T-helper 17 cell (primary cell): ENCODE measurements at places on chromosomes 2 and 18. TPM values are rescaled to one million over a fixed set of nuclear protein-coding genes. Genes with fewer than 3 reads are reported as not detected.
A peak's percentile ranks its signal among the peaks of the same experiment; 100 is the strongest.

DNA sequence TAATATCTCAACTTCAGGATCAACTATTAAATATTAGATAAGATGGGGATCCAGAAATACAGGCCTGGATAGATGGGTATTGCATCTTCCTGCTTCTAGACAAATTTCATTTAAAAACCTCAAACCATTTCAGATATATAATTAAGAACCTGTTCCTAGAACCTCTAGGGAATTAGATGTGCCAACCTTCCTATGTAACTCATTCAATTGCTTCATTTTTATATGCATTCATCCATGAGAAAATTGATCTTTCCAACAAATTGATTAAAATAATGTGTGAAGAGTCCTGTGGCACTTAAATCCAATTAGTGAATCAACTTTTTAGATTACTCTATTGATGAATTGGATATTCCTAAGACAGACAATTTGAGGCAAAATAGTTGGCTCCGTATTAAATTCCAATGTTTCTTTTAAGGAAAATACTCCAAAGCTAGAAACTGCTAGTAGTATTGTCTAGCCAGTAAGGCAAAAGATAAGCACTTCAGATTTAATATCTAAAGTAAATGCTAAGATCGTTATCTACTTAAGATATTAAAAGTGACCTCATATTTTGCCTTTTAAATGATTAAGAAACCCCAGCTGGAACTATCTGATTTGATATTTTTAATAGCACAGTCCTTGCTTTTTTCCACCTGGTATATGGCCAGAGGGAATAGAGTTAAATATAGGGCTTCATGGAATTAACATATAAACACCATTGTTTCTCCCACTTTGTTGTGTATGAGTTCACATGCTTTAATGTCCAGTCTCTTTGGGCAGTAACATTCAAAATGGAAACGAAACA is 35.8 kb downstream of the DARS1 start:
- peaks cover 8% of the 10 kb centered on the region for H3K36me3 ChIP-seq
- no peak for DNase-seq
- no peak overlapping the region for H3K4me3 ChIP-seq

ERFE gene
- total RNA-seq = not detected

GRCh38 chr2:158994920-158995676 is 26.7 kb downstream of the TANC1 start:
- DNase-seq = no peak
- peaks cover 10% of the 10 kb centered on the region for H3K4me1 ChIP-seq
- peaks cover 11% of the 10 kb centered on the region for H3K27me3 ChIP-seq
- peaks cover 2% of the 10 kb centered on the region for H3K36me3 ChIP-seq
- H3K4me3 ChIP-seq = no peak overlapping the region

NT5DC4 gene
- not detected for total RNA-seq

DNA sequence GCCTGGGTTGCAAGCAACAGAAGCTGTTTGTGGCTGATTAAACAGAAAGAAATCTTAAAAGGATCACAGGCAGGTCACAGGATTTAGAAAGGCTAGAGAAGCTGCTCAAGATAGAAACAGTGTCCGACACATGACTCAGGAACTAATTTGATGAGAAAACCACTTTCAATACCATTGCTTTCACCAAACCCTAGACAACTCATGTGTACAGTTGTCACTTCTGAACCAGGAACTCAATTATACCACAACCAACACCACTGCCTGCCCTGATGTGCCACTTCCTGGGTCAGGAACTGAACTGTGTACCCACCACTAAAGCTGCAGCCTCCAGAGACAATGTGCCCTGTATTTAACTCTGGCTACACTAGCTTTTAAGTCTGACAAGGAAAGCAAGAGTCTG is 56.0 kb downstream of the TMEM247 start:
- H3K27me3 ChIP-seq = no peaks in the 10 kb centered on the region
- peak overlapping the region; percentile 31 for H3K4me3 ChIP-seq
- H3K27ac ChIP-seq = peak overlapping the region; percentile 49
- DNase-seq = no peak
- H3K36me3 ChIP-seq = peaks cover 2% of the 10 kb centered on the region
- peaks cover 32% of the 10 kb centered on the region for H3K4me1 ChIP-seq

STRADB gene
- total RNA-seq = 8.3 TPM

- H3K27me3 ChIP-seq = no peaks in the 10 kb centered on the region
- no peak overlapping the region for H3K4me3 ChIP-seq
- H3K27ac ChIP-seq = no peak overlapping the region
- H3K36me3 ChIP-seq = no peaks in the 10 kb centered on the region
- DNase-seq = no peak
Observed at GRCh38 chr2:45843136-45843535, 191.7 kb downstream of the PRKCE start.

METTL21A gene
- total RNA-seq = 6.9 TPM

DNA sequence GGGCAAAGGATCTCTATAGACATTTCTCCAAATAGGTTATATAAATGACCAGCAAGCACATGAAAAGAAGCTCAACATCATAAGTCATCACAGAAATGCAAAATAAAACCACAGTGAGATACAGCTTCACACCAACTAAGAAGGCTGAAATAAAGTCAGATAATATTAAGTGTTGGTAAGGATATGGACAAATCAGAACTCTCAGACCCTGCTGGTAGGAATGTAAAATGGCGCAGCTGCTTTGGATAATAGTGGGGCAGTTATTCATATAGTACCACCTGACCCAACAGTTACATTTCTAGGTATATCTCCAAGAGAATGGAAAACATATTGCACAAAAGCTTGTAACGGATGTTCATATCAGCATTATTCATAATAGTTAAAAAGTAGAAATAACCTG is 14.0 kb downstream of the EPB41L5 start:
- H3K36me3 ChIP-seq = peaks cover 5% of the 10 kb centered on the region
- H3K27me3 ChIP-seq = no peaks in the 10 kb centered on the region
- DNase-seq = no peak
- no peak overlapping the region for H3K4me3 ChIP-seq
- H3K27ac ChIP-seq = no peak overlapping the region

DNA sequence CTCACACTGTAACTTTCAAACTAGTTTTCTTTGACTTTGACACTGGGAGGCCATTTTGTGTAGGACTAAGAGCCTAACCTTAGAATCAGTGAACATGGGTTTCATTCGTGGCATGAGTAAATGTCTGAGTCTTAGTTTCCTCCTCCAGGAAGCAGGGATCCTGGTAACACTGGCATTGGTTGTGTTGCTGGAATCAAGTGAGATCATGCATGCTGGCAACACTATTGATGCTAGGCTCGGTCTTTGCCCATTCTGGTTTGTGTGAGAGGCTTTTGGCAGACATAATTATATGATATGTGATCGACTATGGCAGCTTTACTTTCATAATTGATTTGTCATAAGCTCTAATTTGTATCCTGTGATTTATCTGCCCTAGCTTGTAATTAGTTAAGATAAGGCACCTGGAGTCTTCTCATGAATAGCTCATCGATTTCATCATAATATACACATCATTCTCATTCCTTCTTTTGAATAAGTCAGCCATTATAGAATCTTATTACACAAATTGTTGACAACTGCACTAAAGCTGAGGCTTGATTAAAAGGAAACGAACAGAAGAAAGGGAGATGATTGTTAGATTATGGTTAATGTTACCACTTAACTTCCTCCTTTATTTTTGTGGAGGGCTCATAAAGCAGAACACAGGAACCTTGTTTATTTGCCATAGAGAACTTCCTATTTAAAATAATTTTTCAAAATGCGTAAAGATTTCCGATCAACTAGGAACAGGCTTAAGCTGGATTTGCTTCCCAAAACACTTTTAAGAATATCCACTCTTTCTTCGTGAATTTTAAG is 12.6 kb downstream of the PPP1R1C start:
- H3K4me3 ChIP-seq = no peak overlapping the region
- H3K4me1 ChIP-seq = peaks cover 7% of the 10 kb centered on the region
- H3K27me3 ChIP-seq = peaks cover 5% of the 10 kb centered on the region
- no peaks in the 10 kb centered on the region for H3K36me3 ChIP-seq

GRB14 gene
- not detected for total RNA-seq

- H3K27me3 ChIP-seq = peaks cover 64% of the 10 kb centered on the region
- no peak overlapping the region for H3K4me3 ChIP-seq
- no peaks in the 10 kb centered on the region for H3K36me3 ChIP-seq
- H3K4me1 ChIP-seq = no peaks in the 10 kb centered on the region
- DNase-seq = no peak
Observed at GRCh38 chr2:177030451-177031105, 182.0 kb upstream of the HNRNPA3 start.

DNA sequence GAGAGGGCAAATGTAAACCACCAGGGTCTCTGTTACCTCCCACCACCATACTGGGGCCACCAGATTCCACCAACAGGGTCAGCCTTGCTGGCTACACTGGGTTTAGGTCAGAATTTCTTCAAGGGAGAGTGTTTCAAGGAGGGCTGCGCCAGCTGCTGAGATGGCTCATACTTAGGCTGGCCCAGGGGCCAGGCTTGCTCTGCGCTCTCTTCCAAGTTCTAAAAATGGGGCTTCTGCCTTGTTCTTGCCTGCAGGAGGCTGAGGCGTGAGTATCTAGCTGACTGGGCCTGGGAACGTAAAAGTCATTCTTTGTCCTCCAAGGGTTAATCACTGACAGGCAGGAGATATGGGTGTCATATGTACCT is 28.1 kb downstream of the MRPL33 start:
- no peak overlapping the region for H3K27ac ChIP-seq
- peaks cover 3% of the 10 kb centered on the region for H3K4me1 ChIP-seq
- no peak overlapping the region for H3K4me3 ChIP-seq
- no peak for DNase-seq
- peaks cover 3% of the 10 kb centered on the region for H3K36me3 ChIP-seq

PRR30 gene
- not detected for total RNA-seq

- DNase-seq = no peak
- H3K27me3 ChIP-seq = peaks cover 36% of the 10 kb centered on the region
Observed at GRCh38 chr2:226488034-226488433, 311.6 kb downstream of the IRS1 start.

DNA sequence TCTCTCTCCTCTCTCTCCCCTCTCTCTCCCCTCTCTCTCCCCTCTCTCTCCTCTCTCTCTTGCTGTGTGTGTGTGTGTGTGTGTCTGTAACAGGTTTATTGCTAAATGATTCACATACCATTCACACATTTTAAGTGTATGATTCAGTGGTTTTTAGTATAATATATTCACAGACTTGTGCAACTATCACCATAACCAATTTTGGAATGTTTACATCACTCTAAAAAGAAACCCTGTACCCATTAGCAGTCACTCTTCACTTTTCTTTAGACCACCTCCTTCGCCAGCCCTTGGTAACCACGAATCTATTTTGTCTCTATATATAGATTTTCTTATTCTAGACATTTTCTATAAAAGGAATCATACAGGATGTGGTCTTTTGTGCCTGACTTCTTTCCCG is 11.4 kb downstream of the THNSL2 start:
- H3K27me3 ChIP-seq = peaks cover 8% of the 10 kb centered on the region
- H3K4me1 ChIP-seq = peaks cover 6% of the 10 kb centered on the region
- no peak for DNase-seq
- H3K4me3 ChIP-seq = no peak overlapping the region
- H3K36me3 ChIP-seq = no peaks in the 10 kb centered on the region

GALNT1 gene
- total RNA-seq = 28.3 TPM

DNA sequence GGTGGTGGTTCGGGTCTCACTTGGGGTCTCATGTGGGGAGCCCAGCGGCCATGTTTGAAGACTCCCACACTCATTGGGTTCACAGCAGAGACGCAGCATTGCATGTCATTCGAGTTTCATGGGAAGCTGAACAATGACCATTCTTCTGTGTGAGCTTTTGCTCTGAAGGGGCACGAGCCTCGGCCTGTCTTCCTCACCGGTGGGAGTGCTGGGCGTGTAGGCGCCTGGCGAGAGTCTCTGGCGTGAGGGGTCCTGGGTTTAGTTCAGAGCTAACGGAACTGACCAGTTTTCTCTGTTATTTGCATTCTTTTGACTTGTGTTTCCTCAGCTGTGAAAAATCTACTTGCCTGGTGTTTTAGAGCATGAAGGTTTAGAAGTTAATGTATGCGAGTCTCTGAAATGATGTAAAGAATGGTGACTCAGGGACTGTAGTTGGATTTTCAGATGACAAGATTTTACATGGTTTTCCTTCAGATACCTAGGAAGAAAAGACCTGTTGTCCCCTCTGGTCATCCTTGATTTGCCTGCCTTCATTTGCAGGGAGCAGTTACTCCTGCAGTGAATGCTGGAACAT is 98.1 kb downstream of the ARMC9 start:
- no peak overlapping the region for H3K4me3 ChIP-seq
- no peak overlapping the region for H3K27ac ChIP-seq
- H3K36me3 ChIP-seq = no peaks in the 10 kb centered on the region
- peaks cover 39% of the 10 kb centered on the region for H3K27me3 ChIP-seq

ZNF638 gene
- total RNA-seq = 93.7 TPM

SPEG gene
- 8.4 TPM for total RNA-seq

- H3K4me1 ChIP-seq = peaks cover 5% of the 10 kb centered on the region
- no peak overlapping the region for H3K27ac ChIP-seq
- peaks cover 11% of the 10 kb centered on the region for H3K27me3 ChIP-seq
- no peak overlapping the region for H3K4me3 ChIP-seq
Observed at GRCh38 chr2:100907832-100908231, 87.9 kb downstream of the NPAS2 start.

GRCh38 chr2:121565389-121566250 is 34.9 kb downstream of the RNU4ATAC start:
- no peaks in the 10 kb centered on the region for H3K27me3 ChIP-seq
- no peak overlapping the region for H3K27ac ChIP-seq
- H3K4me3 ChIP-seq = no peak overlapping the region

- no peaks in the 10 kb centered on the region for H3K36me3 ChIP-seq
- H3K4me3 ChIP-seq = no peak overlapping the region
- no peaks in the 10 kb centered on the region for H3K4me1 ChIP-seq
- H3K27me3 ChIP-seq = no peaks in the 10 kb centered on the region
- H3K27ac ChIP-seq = no peak overlapping the region
Observed at GRCh38 chr2:179524809-179525339, 260.2 kb upstream of the SESTD1 start.

DNA sequence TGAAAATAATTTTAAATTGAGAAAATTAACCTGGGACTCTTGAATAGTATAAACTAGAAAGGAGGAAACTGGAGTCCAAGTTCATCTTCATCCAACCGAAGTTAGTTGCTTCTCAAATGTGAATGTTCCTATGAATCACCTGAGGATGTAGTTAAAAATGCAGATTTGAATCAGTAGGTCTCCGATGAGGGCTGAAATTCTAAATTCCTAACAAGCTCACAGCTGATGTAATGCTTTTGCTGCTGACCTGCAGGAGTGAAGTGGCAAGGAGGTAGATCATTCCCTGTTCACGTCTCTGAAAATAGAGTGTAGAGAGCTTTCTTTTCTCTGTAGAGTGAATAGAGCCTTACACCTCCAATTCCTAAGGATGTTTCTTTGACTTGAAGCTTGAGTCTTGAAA is 685.5 kb downstream of the CPS1 start:
- DNase-seq = no peak
- no peaks in the 10 kb centered on the region for H3K36me3 ChIP-seq
- H3K4me3 ChIP-seq = no peak overlapping the region

- no peaks in the 10 kb centered on the region for H3K4me1 ChIP-seq
- DNase-seq = no peak
- no peak overlapping the region for H3K27ac ChIP-seq
- no peaks in the 10 kb centered on the region for H3K27me3 ChIP-seq
- H3K36me3 ChIP-seq = no peaks in the 10 kb centered on the region
Observed at GRCh38 chr2:163612332-163612731, 123.5 kb downstream of the FIGN start.

SKOR2 gene
- not detected for total RNA-seq
